ENCODE measurements at places on chromosomes 3 and 15.

GRCh38 chr3:126954141-126954842, 28.6 kb upstream of the PLXNA1 start:
- no peak for DNase-seq

GRCh38 chr3:31166249-31166885, 271.9 kb upstream of the GADL1 start:
- no peak for DNase-seq

- DNase-seq = no peak
These were observed 65.6 kb downstream of the SLTM start for GRCh38 chr15:58867926-58868325.

DNA sequence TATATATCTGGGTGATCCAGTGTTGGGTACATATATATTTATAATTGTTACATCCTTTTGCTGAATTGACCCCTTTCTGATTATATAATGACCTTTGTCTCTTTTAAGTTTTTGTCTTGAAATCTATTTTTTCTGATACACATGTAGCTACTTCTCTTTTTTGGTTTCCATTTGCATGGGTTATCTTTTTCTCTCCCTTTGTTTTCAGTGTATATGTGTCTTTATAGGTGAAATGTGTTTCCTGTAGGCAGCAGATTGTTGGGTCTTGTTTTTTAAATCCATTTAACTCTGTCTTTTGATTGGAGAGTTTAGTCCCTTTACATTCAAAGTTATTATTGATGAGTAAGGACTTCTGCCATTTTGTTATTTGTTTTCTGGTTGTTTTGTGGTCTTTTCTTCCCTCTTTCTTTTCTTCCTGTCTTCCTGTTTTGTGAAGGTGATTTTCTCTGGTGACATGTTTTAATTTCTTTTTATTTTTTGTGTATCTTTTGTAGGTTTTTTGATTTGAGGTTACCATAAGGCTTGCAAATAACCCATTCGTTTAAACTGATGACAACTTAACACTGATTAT, 56.8 kb downstream of the STARD9 start:
- DNase-seq = no peak

DNA sequence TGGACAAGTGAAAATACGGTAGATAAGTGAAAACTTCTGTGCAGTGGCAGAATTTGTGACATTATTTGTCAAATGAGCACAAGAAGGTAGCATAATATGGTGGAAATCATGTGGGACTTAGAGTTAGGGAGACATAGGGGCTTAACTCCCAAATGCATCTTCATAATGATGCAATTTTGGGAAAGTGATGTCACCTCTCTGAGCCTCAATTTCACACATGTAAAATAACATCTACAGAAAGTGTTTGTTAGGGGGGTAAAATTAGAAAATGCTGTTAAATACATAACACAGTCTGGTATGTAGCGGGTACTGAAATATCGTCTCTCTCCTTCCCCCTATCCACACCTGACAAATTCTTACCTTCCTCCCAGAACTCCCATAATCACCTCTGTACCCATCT, 52.9 kb upstream of the CAPN7 start:
- DNase-seq = no peak

DNA sequence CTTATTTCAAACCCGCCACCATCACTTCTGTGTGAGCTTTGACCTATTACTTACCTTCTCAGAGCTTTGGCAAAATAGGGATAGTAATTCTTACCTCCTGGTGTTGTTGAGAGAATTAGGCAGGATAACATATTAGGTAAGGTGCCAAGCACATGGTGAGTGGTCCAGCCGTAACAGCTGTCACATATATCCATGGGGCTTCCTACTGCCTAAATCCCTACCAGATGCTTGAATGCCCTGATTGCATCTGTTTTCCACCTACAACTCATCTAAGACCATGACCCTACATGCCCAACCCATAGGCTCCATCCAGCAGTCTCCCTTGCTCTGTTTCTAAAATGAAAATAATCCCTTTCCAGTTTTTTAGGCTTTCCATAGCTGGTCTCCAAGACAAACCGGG, 162.3 kb upstream of the NR2E3 start:
- no peak for DNase-seq
